ENCODE measurements at places on chromosomes 2 and 18. TPM values are rescaled to one million over a fixed set of nuclear protein-coding genes. Genes with fewer than 3 reads are reported as not detected.
A peak's percentile ranks its signal among the peaks of the same experiment; 100 is the strongest.

- no peaks in the 10 kb centered on the region for H3K36me3 ChIP-seq
- no peak for DNase-seq
- peaks cover 14% of the 10 kb centered on the region for H3K27me3 ChIP-seq
These were observed 32.3 kb downstream of the AGAP1 start for GRCh38 chr2:235526166-235526565.

GRCh38 chr18:13303756-13304364 lies 85.3 kb downstream of the LDLRAD4 start:
- H3K36me3 ChIP-seq: peaks cover 3% of the 10 kb centered on the region
- H3K4me1 ChIP-seq: peaks cover 28% of the 10 kb centered on the region
- H3K27me3 ChIP-seq: no peaks in the 10 kb centered on the region
- no peak overlapping the region for H3K4me3 ChIP-seq
- H3K27ac ChIP-seq: no peak overlapping the region

- H3K27me3 ChIP-seq: no peaks in the 10 kb centered on the region
- DNase-seq: peak; percentile 61
These were observed 146.1 kb downstream of the HAUS1 start for GRCh38 chr18:46250084-46250811.

GRCh38 chr2:114769110-114769509 lies 326.7 kb downstream of the DPP10 start:
- H3K36me3 ChIP-seq: no peaks in the 10 kb centered on the region
- H3K27me3 ChIP-seq: no peaks in the 10 kb centered on the region
- DNase-seq: no peak
- H3K4me1 ChIP-seq: no peaks in the 10 kb centered on the region

GRCh38 chr2:127196549-127196948 lies 23.6 kb downstream of the CYP27C1 start:
- no peaks in the 10 kb centered on the region for H3K27me3 ChIP-seq
- H3K4me3 ChIP-seq: no peak overlapping the region
- H3K36me3 ChIP-seq: no peaks in the 10 kb centered on the region
- DNase-seq: no peak
- no peaks in the 10 kb centered on the region for H3K4me1 ChIP-seq
- no peak overlapping the region for H3K27ac ChIP-seq

DNA sequence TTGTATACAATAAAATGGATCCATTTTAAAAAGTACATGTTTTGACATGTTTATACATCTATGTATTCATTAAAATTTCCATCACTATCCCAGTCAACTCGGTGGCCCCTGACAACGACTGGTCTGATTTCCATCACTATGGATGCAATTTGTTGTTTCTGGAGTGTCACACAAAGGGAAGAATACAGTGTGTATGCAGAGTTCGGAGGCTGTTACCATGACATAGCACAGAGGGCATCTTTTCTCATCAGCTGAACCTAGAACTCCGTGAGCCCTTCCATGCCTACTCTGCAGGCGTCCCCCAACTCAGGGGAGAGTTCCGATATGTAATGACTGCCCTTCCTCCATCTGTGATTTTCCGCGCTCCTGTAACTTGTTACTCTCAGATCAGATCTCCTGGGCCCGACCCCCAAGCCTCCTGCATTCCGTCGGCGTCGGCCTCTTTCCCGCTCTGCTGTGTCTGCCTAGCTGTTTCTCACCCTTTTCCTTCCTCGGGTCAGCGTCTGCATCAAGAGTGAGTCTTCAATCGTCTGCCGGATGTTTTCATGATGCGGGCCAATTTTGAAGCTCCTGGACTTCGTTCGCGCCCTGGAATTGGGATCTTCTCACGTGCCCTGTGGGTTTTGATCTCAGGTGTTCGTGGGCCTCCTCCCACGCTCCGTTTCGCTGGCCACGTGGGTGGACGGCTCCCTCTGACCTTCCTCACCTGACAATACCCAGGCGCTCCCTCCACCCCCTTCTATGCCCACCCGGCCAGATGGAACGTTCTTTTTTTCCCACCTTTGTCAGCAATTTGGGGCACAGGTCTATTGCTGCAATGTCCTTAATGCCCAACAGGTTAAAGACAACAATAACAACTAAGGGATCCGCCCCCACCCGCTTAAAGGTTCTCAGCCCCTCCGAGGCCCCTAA lies 161.0 kb downstream of the TWIST2 start:
- no peaks in the 10 kb centered on the region for H3K36me3 ChIP-seq
- no peaks in the 10 kb centered on the region for H3K4me1 ChIP-seq
- no peak overlapping the region for H3K27ac ChIP-seq

DNA sequence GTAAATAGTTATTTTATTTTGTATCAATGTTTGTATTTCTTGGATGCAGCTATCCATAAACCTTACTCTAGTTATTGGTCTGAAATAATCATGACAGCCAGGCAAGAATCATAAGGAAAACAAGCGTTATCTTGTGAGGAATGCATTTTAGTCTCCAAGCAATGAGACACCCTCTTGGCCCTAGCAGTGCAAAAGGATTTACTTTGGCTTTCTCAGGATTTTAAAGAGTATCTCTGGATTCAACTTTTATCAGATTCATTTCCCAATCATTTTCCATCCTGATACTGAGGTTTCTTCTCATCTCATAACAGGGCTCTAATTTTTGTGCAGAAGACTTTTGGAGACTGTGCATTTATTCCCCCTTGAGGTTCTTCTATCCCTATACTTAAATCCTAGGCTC lies 480.8 kb downstream of the TMX3 start:
- H3K27me3 ChIP-seq: no peaks in the 10 kb centered on the region
- H3K27ac ChIP-seq: no peak overlapping the region
- DNase-seq: no peak
- H3K36me3 ChIP-seq: no peaks in the 10 kb centered on the region
- no peak overlapping the region for H3K4me3 ChIP-seq
- H3K4me1 ChIP-seq: no peaks in the 10 kb centered on the region

GRCh38 chr18:21203542-21204241 lies 38.3 kb upstream of the GREB1L start:
- no peaks in the 10 kb centered on the region for H3K4me1 ChIP-seq
- peaks cover 2% of the 10 kb centered on the region for H3K27me3 ChIP-seq
- no peak overlapping the region for H3K27ac ChIP-seq
- no peaks in the 10 kb centered on the region for H3K36me3 ChIP-seq
- no peak overlapping the region for H3K4me3 ChIP-seq
- no peak for DNase-seq

DNA sequence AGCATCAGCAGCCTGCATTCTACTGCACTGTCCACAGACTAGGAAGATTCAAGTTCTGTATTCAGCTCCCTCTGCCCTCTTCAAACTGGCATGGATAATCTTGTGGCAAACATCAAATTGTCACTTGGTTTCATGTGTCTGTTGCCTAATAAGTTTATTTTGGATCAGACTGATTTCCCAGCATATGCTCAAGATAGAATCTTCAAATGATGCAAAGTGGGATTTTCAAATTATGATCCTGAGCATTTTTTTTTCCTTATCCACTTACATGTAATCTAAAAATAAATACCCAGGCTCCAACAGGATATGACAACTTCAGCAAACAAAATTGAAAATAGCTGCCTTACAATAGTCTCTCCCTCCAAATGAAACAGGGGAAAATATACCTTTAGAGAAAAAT lies 160.9 kb upstream of the VRK2 start:
- no peaks in the 10 kb centered on the region for H3K36me3 ChIP-seq
- no peak for DNase-seq
- H3K4me3 ChIP-seq: no peak overlapping the region
- H3K27me3 ChIP-seq: no peaks in the 10 kb centered on the region
- H3K4me1 ChIP-seq: peaks cover 4% of the 10 kb centered on the region
- H3K27ac ChIP-seq: no peak overlapping the region

DNA sequence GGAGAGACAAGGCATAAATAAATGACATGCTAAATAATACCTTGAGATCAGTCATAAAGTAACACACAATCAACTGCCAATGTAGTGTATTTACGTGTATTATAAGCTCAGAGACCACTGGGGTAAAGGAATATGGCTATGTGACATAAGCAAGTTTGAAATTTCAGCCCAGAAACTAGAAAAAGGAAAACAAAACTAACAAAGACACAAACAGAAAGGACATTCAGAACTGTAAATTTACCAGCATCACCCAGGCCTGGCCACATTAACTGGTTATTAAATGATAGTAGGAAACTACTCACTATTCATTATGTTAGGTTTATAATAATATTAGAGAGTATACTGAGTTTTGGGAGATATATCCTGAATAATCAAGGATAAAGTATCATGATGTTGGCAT lies 98.8 kb downstream of the METTL8 start:
- no peak overlapping the region for H3K27ac ChIP-seq
- H3K4me3 ChIP-seq: no peak overlapping the region
- H3K27me3 ChIP-seq: no peaks in the 10 kb centered on the region
- peaks cover 18% of the 10 kb centered on the region for H3K36me3 ChIP-seq
- no peak for DNase-seq
- H3K4me1 ChIP-seq: peaks cover 21% of the 10 kb centered on the region

DNA sequence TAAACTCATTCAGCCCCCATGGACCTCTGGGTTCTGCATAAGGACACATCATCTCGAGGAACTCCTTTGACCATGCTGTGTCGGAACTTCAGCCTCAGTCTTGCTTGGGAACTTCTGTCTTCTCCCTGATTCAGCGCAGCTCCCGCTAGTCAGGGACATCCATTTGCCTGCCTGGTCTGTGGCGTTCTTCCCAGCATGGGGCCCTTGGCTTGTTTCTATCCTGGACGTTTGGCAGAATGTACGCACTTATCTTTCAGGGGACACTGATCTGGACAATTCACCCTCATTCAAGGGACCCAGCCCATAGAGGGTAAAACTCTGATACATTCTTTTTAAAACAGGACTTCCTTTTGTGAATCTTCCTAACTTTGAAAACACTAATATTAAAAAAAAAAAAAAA lies 75.8 kb upstream of the WIPF1 start:
- H3K4me3 ChIP-seq: no peak overlapping the region
- H3K27ac ChIP-seq: no peak overlapping the region
- peaks cover 35% of the 10 kb centered on the region for H3K36me3 ChIP-seq

DNA sequence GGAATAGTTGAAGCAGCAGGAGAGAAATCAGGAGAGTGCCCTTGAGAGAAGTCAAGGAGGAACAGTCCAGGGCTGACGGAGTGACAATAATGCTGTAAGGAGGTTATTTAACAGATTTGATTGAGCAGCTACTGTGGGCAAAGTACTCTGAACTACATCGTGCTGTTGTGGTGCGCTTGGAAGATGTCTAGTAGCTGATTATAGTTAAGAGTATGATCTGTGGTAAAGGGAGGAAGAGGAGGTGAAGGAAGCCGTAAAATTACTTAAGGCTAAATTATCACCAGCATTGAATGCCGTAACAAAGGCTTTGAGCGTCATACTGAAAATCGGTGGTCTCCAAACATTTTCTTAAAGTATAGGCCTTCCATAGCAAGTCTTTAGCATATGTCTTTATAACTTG lies 4.5 kb downstream of the PCBP1 start:
- H3K4me1 ChIP-seq: peaks cover 48% of the 10 kb centered on the region
- no peak for DNase-seq
- no peaks in the 10 kb centered on the region for H3K27me3 ChIP-seq
- peak overlapping the region; percentile 47 for H3K4me3 ChIP-seq
- H3K27ac ChIP-seq: peak overlapping the region; percentile 89

DNA sequence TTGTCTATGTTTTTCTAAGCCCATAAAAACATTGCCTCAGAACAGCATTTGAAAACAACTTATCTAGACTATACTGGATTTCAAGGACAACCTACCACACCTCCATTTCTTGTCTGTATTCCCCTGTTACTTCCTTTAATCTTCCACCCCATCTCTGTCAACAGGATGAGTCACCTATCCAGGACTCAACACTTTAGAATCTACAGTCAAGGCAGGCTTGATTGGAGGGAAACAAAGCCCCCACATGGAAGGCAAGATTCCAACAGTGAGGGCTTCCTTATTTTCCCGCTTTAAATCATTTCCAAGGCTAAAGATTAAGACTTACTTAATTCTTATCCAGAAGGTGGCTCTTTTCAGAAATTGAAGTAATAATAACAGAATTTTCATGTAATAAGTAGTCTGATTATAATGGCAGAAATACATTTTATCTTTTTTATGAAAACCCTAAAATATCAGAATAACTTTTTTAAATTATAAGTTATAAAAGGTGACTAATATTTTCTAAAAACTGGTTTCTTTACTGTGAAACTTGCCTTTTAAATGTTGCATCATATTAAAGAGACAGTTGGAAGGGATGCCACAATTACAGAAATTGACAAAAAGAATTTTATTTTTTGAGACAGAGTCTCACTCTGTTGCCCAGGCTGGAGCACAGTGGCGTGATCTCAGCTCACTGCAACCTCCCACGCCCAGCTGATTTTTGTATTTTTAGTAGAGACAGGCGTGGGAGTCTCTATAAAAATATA lies 138.7 kb upstream of the CCDC150 start:
- H3K4me3 ChIP-seq: no peak overlapping the region
- DNase-seq: no peak
- no peaks in the 10 kb centered on the region for H3K36me3 ChIP-seq

- no peak overlapping the region for H3K4me3 ChIP-seq
- no peaks in the 10 kb centered on the region for H3K4me1 ChIP-seq
- no peak for DNase-seq
- H3K27ac ChIP-seq: no peak overlapping the region
- H3K27me3 ChIP-seq: no peaks in the 10 kb centered on the region
These were observed 984.6 kb upstream of the CNTNAP5 start for GRCh38 chr2:123040506-123040905.

- no peaks in the 10 kb centered on the region for H3K4me1 ChIP-seq
- DNase-seq: no peak
These were observed 118.6 kb upstream of the RNF152 start for GRCh38 chr18:62011416-62011815.

DNA sequence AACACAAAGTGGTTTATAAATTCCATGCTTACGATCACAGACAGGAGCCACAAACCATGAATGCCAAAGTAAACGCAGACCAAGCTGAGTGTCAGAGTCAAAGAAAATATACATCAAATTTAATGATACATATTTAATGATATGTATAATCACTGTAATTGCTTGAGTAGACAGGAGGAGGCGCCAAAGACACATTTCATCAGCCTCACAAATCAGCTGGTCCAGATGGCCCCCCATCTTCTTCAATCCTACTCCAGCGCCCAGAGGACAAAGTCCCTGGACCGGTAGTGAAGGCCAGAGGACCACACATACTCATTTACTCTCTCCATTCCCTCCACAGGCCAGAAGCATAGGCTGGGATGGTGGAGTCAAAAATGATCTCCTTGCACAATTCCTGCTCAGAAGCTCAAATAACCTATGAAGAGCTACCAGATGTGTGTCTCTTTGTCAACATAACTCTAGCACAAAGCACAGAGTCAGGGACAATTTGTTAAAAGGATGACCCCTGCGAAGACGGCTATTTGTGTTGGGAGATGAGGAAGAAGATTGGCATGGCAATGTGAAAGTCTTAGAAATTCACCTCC lies 149.3 kb upstream of the PGAP1 start:
- DNase-seq: peak; percentile 22
- no peak overlapping the region for H3K27ac ChIP-seq
- H3K4me3 ChIP-seq: no peak overlapping the region
- H3K36me3 ChIP-seq: peaks cover 67% of the 10 kb centered on the region
- no peaks in the 10 kb centered on the region for H3K27me3 ChIP-seq

GRCh38 chr2:241548451-241548835 lies 10.1 kb upstream of the BOK start:
- H3K27me3 ChIP-seq: peaks cover 28% of the 10 kb centered on the region
- H3K36me3 ChIP-seq: no peaks in the 10 kb centered on the region
- H3K27ac ChIP-seq: no peak overlapping the region
- no peaks in the 10 kb centered on the region for H3K4me1 ChIP-seq
- no peak for DNase-seq

GRCh38 chr2:241228860-241229516 lies 40.5 kb downstream of the ANO7 start:
- DNase-seq: no peak
- no peak overlapping the region for H3K4me3 ChIP-seq
- H3K4me1 ChIP-seq: no peaks in the 10 kb centered on the region
- peaks cover 53% of the 10 kb centered on the region for H3K36me3 ChIP-seq
- H3K27me3 ChIP-seq: no peaks in the 10 kb centered on the region
- H3K27ac ChIP-seq: no peak overlapping the region

KCNG2 gene
- not detected for total RNA-seq

RNF152 gene
- 0.05 TPM for total RNA-seq

UGT1A1 gene
- not detected for total RNA-seq
